Esophagus muscularis mucosa (tissue), 4 donors: ENCODE measurements at places on chromosomes 11 and 22. TPM values are rescaled to one million over a fixed set of nuclear protein-coding genes. Genes with fewer than 3 reads are reported as not detected.

The MMP12 gene
- not detected for total RNA-seq

The FBLN1 gene
- 355 TPM for total RNA-seq

The SSH3 gene
- total RNA-seq, result 51.5 TPM

The MAJIN gene
- total RNA-seq, result not detected

The MMP8 gene
- total RNA-seq, result 0.23 TPM

The OR2D2 gene
- not detected for total RNA-seq

The MGAT3 gene
- total RNA-seq, result 1.2 TPM

The SAA2 gene
- not detected for total RNA-seq

- DNase-seq, result no peak
Measured at GRCh38 chr11:33383075-33383919, 126.1 kb downstream of the HIPK3 start.

GRCh38 chr22:32309585-32310251 lies 47.9 kb upstream of the RFPL3 start:
- DNase-seq, result peak; percentile 42

- DNase-seq, result no peak
Measured at GRCh38 chr11:32567154-32567553, 16.5 kb upstream of the EIF3M start.

DNA sequence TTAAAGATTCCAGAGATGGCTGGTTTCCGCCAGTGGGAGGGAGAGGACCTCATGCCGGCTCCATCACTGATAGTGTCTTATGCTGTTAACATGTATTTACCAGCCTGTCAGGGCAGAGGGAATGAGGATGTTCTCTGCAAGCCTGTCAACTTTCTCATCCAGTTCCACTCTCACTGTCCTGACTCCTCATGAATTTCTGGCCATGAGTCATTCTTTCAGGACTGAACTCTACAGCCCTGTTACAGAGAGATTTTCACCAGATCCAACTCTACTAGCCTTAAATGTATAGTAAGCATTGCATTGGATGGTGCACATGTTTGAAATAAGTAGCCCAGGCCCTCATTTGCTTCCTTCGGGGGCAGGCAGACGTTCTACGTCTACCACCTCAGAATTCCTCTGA lies 387.7 kb downstream of the TMEM135 start:
- peak; percentile 74 for DNase-seq

- DNase-seq, result no peak
Measured at GRCh38 chr11:40732132-40732531, 727.3 kb downstream of the LRRC4C start.

GRCh38 chr11:12239396-12239795 lies 129.0 kb downstream of the MICAL2 start:
- DNase-seq, result no peak

- DNase-seq, result no peak
Measured at GRCh38 chr11:12983336-12983735, 25.8 kb upstream of the RASSF10 start.

GRCh38 chr11:73478737-73479347 lies 102.6 kb downstream of the RELT start:
- DNase-seq, result no peak

DNA sequence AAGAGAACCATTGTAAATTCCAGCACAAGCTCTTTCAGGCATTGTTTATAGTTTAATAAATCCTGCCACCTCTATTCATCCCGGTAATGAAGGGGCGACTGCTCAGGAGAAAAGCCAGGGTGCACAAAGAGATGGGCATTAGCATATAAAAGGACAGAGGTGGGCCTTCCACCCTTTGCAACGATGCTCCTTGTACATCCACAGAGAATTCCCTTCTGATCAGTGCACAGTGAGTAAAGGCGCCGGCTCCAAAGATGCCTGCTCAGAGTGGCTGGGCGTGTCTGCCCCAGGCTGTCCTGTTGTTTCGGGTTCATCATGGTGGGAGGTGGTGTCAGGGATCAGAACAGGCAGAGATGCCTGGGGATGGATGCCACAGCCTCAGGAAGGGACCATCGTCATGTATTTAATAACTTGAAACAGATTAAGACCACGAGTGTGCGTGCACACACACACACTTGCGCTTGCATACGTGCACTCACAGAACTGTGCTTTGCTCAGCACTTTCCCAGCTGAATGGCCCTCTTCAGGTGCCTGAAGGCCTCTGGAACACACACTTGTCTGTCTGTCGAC lies 305.0 kb downstream of the TBC1D22A start:
- no peak for DNase-seq
